ENCODE measurements at places on chromosomes 3 and 15.

DNA sequence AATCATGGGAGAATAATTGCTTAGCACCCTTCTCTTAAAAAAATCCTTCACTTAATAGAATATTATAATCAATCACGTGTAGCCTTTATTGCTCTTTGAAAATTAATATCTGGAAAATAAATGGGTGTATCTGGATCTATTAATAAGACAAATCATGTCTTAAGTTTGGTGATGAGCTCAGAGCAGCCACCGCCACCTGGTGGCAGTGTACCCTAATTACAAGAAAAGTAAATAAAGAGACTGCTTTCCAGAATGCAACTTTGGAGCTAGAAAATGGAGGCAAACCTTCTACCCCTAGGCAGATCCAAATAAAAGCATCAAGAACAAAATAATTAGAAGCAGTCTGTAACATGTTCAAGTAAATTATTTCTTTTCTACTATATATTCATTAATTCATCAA lies 43.5 kb downstream of the EPHB1 start:
- DNase-seq, result no peak

DNA sequence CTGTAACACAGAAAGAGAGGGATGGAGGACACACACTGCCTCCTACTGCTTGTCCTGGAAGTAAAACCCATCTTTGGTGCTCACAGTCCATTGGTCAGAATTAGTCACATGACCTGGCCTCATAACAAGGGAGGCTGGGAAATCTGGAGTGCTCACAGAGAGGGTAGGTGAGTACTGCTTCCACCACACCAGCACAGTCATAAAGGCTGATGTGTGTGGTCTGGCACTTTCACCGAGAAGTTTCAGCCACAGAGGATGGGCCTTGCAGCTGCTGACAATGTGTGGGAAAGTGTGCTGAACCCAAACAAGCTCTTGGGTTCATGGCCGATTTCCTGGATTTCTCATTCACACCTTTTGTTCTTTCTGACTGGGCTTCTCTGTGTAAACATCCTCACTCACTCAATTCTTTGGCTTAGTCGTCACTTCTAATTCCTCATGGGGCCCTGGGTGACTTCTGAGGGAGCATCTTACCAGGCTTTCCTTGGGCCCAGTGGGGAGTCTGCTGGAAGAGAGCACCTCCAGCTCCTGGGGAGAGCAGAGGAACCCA lies 100.7 kb downstream of the ASB7 start:
- DNase-seq, result peak; percentile 91

GRCh38 chr3:46369675-46370132 lies 1.0 kb upstream of the CCR5 start:
- DNase-seq, result no peak

- DNase-seq, result no peak
Measured at GRCh38 chr15:93298901-93299300, 209.9 kb upstream of the RGMA start.

DNA sequence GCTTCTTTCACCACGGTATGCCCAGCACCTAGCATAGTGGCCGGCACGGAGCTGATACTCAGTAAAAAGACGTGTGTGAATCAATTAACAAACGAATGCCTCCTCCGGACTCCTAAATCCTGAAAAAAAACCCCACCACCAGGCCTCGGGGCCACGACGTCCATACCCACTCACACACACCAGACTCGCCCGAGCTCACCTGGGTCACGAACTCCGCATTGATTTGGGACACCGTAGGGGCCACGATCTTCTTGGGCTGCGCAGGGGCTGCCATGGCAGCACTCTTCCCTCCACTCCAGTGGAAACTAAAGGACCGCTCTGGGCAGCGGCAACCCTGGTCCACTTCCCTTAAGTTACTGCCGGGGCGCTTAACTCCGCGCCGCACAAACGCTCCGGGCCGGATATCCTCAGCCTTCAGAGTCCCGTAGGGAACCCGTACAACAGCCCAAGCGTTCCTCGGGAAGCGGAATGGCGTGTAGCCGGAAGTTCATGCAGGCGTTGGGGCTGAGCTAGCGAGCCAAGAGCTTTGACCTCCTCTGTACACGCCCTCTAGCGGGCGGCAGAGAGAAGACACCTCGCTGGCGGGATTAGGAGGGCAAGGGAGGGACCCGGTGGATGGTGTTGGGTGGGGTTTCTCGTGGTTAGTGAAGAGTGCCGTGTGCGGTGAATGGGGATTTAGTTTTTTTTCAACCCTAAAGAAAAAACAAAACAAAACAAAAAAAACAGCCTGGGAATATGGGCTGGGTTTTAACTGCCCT lies at the start of gene AQR:
Gene AQR, minus strand, starts transcription at position 403 of the 758 bp plus-strand sequence. Its CDS starts 129 bp downstream, at position 274.
- peak; percentile 99 for DNase-seq

DNA sequence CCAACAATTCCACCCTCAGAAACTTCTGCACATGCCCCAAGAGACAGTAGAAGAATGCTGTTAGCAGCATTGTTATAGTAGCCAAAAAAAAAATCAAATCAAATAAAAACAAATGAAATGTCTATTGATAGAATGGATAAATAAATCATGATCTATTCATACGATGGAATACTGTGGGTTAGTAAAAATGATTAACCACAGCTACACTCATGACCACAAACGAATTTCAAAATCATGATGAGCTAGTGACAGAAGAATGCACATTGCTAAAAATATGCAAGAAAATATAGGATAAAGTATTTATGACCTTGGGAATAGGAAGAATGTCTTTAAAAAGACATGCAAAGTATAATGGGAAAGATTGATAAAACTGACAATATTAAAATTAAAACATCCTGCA lies 57.5 kb upstream of the ACAN start:
- peak; percentile 94 for DNase-seq

- no peak for DNase-seq
Measured at GRCh38 chr3:29412110-29412509, 131.2 kb downstream of the RBMS3 start.

DNA sequence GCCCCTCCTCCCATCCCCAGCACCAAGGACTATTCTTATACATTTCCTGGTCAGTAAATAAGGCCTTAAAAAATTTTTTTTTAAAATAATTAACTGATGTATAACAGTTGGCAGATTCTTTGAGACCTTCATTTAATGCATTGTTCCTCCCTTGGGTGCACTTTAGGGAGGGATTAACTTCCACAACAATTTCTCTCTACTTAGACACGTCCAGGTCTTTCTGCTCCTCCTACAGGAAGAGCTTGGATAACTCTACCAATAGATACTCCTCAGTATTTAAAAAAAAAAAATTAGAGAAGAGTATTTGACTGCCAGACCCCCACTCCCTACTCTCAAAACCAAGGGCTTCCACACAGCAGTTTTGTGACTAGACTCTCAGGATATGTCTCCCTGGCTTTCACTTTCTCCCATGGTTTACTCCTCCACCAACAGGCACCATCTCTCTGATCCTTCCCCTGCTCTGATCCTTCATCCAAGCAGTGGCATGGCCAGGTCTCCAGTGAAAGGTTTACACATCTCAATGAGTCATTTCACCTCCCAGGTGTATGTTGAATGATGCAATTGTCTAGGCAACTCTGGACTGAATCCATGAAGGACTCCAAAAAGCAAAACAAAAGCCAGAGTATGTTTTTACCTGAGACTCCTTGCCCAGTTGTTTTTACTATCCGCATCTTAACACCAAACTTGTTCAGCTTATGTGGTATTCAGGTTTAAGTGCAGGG lies 7.4 kb downstream of the ZIC4 start:
- DNase-seq, result no peak

- no peak for DNase-seq
Measured at GRCh38 chr3:149792452-149793270, at the start of gene ANKUB1. Gene ANKUB1, minus strand, starts transcription at chr3:149792554. Its CDS starts 188 bp downstream, at chr3:149792366.

DNA sequence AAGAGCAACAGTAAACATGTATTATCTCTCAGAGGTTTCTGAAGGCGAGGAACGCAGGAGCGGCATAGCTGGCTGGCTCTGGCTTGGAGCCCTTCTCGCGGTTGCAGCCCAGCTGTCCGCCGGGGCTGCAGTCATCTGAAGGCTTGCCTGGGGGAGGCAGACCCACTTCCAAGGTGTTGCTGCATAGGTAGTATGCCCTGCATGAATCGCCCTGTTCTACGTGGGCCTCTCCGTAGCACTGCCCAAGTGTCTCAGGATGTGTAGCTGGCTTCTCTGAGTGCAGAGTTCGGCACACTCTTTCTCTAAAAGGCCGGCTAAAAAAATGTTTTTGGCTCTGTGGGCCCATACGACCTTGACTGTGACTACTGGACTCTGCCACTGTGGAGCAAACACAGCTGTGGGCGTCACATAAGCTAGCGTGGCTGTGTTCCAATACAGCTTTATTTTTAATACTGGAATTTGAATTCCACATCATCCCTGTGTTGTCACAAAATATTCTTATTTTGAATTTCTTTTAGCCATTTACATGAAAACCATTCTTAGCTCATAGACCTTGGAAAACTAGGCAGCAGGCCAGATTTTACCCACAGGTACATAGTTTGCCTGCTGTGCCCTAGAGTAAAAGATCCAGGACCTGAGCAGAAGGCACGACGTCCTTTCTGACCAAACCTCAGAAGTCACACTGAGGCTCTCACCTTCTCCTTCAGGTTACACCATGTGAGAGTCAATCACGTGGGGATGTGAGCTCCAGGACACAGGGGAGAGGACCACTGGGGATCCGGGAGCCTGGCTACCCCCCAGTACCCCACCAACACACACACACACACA lies 55.9 kb downstream of the PGPEP1L start:
- no peak for DNase-seq

DNA sequence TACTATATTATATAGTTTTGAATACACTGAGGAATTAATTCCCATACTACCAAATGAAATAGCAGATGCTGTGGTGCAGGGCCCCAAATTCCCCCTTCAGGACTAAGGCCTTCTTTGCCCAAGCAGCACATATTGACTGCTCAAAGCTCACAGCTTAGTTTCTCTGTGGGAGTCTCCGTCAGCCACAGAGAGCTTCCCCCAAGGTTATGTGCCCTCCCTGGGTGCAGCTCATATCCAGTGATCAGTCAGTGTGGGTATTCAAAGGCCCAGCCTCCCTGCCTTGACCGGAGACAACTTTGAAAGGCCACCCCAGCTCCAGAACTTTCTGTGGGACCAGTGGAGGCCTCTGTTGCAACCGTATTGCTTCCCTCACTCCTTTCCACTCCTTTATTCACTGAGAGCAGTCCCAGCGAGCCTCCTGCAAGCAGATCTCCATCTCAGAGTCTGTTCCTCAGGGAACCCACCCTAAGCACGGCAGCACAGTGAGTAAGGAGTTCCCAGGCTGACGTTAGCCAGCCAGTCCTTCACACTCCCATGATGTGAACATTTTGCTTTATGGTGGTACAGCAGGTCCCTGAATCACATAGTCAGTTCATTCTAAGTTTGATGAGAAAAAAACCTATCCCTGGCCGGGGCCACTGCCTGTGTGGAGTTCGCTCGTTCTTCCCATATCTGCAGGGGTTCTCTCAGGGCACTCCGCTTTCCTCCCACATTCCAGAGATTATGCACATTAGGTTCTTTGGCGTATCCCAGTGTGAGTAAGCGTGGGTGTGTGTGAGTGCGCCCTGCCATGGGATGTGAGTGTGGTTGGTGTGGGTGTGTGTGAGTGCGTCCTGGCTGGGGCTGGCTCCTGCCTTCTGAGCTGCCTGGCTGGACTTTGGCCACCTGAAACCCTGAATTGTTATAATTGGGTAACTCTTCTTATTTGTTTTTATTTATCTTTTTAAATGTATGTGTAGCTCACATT lies 64.4 kb upstream of the PPARG start:
- DNase-seq, result peak; percentile 67

DNA sequence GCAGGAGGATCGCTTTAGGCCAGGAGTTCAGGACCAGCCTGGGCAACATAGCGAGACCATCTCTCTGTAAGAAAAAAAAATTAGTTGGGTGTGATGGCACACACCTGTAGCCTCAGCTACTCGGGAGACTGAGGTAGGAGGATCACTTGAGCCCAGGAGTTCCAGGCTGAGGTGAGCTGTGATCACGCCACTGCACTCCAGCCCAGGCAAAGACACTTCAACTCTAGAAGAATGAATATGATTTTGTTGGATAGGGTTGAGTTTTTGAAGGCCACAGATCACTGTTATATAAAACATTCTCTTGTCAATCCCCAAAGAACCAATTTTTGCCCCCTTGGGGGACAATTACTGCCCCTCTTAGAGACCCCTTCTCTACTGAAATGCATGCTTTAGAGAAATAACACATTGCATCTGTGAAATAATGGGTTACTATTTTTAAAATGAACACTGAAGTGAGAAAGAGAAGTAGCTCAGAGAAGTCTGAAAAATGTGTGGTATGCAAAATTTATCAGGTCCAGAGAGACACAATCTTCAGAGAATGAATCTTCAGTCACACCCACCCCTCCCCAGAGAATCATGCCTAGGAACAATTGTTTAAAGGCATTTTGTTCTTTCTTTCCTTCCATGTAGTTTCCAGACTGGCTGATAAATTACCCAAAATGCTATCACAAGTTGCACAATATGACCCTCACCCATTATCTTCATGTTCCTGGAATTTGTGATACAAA lies 42.7 kb downstream of the METTL6 start:
- peak; percentile 34 for DNase-seq

DNA sequence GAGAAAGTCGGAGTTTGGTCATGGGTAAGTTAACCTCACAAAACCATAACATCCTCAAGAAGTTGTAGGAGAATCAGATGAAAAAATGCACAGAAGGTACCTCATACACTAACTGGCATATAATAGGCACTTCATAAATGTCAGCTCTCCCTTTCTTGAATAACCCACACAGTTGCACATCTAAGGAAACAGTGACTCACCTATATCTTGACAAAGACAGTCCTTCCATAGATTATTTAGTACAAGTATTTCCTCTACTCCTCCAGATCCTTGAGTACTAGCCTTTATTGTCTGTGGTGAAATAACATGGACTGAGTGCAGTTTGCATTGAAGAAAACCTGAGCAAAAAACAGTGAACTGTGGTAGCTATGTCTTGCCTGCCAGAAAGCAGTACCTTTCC lies 46.6 kb downstream of the MAGI1 start:
- DNase-seq, result peak; percentile 35

DNA sequence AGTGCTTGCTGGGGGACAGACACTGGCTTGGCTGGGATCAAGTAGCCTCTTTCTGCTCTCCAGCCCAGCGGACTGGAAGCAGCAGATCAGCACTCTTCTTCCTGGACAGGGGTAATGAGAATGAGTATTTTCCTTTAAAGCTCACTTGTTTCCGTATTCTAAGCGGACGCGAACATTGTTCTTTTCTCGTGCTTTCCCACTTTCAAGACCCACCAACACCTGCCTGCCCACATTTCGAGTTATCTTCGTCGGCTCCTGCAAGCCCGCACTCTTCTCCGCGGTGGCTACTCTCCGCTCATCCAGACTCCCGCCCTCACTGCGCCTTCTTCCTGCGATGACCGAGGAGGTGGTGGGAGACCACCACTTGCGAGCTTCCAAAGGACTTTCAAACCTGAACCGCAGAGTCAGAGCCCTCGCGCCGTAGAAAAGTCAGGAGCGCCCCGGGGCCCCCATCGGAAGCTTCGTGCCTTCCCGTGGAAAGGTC lies 1.6 kb upstream of the PPM1L start:
- peak; percentile 43 for DNase-seq
